ENCODE measurements at places on chromosomes 4 and X.

GRCh38 chrX:132955690-132956089, 2.7 kb downstream of the HS6ST2 start:
- DNase-seq = no peak

GRCh38 chr4:78293821-78294301, 236.7 kb downstream of the FRAS1 start:
- no peak for DNase-seq

GRCh38 chr4:1960170-1960825, 48.5 kb downstream of the NELFA start:
- no peak for DNase-seq

DNA sequence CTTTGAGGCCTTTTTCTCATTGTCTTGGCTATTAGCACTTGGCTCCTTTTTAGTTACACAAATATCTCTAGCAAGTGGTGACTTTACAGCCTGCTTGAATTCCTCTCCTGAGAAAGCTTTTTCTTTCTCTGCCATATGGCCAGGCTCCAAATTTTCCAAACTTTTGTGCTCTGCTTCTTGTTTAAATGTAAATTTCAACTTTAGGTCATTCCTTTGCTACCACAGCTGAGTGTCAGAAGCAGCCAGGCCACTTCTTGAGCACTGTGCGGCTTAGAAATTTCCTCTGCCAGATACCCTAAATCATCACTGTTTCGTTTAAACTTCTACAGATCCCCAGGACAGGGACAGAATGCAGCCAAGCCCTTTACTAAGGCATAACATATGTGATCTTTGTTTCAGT, 222.4 kb downstream of the FBXO8 start:
- DNase-seq = no peak

DNA sequence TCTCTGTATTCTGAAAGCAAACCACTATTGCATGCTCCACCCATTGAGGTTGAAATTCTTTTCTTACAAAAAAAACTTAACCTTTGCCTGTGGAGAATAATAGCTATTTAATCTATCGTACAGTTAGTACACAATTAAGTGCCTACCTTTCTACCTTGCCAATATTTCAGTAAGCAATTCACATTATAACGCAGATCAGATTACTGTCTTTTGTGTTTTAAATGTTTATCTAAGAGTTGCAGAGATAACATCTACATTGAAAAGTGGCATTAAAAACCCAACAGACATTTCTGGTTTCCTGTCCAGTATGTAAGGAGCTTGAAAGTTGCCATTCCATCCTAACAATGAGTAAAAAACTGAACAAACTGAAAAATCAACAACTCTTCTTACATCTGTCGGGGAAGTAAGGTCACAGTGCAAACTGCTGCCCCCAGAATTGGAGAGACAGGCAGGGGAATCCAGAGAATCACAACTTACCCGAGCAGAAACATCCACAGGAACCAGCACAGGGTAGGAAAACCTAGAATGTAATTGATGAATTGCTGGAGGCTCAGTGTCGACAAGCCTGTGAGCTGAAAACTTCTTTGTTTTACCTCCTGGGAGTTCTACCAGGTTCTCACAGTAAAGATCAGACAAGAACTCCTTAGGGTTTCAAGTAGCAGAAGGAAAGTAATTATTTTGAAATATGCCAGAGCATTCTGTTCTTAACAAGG, 27.3 kb upstream of the ACSL4 start:
- DNase-seq = no peak

DNA sequence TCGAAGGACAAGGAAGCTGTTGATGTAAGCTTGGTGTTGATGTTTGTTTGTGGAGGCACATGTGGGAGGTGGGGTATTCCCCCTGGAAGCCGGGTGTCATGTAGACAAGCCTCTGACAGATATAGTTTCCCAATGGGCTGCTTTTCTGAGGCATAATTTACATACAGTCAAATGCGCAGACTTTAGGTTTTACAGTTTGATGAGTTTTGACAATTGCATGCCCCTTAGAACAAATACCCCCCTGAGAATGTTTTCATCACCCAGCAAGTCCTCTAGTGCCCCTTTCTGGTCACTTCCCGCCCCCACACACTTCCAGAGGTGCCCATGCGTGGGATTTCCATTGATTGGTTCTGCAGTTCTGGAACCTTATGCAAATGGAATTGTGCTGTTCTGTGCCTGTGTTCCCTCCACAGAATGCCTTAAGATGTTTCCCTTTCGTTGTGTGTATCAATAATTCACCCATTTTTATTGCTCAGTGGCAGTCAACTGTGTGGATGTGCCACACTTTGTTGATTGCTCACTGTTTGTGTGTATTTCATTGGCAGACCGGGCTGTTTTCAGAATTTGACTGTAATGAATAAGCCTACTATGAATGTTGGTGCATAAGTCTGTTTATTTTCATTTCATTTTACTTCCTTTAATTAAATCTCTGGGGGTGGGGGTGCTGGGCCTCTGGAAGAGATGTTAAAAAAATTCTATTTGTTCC, 8.5 kb downstream of the EVC start:
- no peak for DNase-seq

DNA sequence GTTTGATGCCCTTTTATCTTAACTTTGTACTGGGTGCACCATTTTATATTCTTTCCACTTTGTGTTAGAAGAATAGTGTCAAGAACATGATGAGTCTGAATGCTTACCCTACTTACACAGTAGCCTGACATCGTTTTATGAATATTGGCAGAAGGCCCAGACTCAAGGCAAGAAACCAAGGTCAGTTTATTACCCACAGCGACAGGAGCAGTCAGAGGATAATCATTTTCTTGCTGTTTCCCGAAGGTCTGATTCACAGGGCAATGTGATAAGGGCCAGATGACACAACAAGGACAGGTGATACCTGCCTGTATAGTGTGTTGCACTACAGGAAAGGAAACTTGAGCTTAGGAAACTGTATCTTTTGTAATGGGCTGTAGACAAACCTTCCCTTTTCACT, 417.4 kb downstream of the SPOCK3 start:
- DNase-seq = no peak

GRCh38 chrX:129842510-129843208, 1.0 kb downstream of the ZDHHC9 start:
- no peak for DNase-seq

- no peak for DNase-seq
Measured at GRCh38 chr4:111454961-111455360, 690.3 kb upstream of the FAM241A start.

DNA sequence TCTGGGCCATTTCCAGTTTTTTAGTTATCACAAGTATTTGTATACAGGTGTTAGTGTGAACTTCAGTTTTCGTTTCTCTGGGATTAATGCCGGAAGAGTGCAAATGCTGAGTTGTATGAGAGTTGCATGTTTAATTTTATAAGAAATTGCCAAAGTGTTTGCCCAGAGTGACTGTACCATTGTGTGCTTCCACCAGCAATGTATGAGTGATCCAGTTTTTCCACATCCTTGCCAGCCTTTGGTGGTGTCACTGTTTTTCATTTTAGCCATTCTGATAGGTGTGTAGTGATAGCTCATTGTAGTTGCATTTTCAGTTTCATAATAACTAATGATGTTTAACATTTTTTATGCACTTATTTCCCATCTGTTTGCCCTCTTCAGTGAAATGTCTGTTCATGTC, 18.4 kb downstream of the PLS3 start:
- DNase-seq = no peak

- no peak for DNase-seq
Measured at GRCh38 chr4:89000382-89000781, 56.6 kb downstream of the FAM13A start.

- DNase-seq = no peak
Measured at GRCh38 chr4:19650903-19651864, 600.5 kb upstream of the SLIT2 start.

DNA sequence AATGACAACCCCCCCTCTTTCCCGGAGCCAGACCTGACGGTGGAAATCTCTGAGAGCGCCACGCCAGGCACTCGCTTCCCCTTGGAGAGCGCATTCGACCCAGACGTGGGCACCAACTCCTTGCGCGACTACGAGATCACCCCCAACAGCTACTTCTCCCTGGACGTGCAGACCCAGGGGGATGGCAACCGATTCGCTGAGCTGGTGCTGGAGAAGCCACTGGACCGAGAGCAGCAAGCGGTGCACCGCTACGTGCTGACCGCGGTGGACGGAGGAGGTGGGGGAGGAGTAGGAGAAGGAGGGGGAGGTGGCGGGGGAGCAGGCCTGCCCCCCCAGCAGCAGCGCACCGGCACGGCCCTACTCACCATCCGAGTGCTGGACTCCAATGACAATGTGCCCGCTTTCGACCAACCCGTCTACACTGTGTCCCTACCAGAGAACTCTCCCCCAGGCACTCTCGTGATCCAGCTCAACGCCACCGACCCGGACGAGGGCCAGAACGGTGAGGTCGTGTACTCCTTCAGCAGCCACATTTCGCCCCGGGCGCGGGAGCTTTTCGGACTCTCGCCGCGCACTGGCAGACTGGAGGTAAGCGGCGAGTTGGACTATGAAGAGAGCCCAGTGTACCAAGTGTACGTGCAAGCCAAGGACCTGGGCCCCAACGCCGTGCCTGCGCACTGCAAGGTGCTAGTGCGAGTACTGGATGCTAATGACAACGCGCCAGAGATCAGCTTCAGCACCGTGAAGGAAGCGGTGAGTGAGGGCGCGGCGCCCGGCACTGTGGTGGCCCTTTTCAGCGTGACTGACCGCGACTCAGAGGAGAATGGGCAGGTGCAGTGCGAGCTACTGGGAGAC, 1.6 kb downstream of the PCDH10 start:
- no peak for DNase-seq

DNA sequence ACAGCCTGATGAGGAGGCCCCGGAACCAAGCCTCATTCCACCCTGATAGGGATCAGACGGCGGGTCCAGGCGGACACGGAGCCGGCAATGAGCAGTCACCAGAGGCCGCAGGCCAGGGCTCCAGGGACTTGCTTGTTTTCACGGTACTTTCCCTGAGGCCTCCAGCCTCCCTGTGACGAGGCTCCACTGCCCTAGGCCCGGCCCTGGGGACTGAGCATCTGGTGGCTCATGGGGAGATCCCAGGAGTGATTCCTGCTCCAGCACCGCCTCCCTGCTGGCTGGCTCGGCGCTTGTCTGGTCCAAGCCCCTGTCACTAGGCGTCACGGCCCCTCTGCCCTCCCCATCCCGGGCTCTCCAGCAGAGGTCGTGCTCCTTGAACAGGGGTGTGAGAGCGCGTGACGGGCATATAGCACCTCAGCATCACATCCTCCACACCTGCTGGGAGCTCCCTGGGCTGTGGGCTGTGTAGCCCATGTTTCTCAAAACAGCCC, 14.1 kb downstream of the HTRA3 start:
- DNase-seq = no peak

DNA sequence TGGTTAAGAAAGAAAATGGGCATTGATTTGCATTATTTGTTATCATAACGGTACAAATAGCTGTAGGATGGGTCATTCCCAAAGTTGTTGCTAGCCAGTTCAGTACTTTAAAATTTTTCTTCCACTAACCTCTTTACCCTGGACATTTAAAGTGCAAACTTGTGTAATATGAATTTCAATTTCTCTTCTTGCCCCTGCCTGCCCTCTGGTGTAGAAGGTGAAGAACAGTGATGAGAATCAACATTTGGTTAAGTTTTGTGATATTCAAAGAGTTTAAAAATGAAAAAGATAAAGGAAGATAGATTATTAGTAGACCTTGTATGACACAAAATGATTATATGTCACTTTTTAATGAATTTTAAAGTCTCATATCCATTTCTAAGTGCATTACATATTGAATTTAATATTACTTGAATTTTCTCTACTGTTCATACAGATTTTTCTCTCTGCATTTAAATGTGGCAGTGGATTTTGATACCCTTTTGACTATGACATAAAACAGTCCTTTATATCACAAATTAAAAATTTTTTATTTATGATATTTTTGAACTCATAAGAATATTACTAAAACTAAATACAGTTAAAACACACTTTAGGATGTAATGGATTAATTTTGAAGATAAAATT, 337.7 kb downstream of the BMPR1B start:
- DNase-seq = no peak

DNA sequence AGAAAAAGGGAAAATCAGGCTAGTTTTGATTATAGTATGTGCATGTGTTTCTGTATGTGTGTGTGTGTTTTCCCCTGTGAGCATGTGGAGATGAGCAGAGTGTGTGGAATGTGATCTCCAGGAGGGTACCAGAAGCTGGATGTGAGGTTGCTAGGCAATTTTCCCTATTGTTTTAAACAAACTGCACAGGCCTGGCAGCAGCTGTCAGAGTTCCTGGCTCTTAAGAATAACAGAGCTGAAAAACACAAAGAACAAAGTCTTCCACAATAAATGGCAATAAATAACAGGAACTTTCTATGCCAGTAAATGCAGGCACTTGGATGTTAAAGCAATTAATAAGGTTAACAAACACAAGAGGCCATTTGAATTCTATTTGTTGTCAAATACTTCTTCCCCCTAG, 344.6 kb upstream of the CTSO start:
- DNase-seq = no peak

DNA sequence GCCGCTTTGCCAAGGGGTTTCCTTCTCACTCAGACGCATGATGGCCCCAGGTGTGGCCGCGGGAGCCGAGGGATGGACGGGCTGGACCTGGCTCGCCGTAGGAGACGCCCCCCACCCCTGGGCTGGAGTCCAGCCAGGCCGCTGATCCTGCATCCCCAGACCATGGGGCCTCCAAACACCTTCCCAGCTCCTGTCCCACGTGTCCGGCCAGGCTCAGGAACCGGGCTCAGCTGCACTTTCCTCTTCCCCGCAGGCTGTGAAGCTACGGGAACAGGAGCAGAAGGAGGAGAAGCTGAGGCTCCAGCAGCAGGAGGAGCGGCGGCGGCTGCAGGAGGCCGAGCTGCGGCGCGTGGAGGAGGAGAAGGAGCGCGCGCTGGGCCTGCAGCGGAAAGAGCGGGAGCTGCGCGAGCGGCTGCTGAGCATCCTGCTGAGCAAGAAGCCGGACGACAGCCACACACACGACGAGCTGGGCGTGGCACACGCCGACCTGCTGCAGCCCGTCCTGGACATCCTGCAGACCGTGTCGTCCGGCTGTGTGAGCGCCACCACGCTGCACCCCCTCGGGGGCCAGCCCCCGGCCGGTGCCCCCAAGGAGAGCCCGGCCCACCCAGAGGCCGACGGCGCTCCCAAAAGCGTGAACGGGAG, 9.1 kb downstream of the AKAP17A start:
- DNase-seq = no peak

GRCh38 chr4:183700407-183700806, 41.3 kb downstream of the TRAPPC11 start:
- no peak for DNase-seq

DNA sequence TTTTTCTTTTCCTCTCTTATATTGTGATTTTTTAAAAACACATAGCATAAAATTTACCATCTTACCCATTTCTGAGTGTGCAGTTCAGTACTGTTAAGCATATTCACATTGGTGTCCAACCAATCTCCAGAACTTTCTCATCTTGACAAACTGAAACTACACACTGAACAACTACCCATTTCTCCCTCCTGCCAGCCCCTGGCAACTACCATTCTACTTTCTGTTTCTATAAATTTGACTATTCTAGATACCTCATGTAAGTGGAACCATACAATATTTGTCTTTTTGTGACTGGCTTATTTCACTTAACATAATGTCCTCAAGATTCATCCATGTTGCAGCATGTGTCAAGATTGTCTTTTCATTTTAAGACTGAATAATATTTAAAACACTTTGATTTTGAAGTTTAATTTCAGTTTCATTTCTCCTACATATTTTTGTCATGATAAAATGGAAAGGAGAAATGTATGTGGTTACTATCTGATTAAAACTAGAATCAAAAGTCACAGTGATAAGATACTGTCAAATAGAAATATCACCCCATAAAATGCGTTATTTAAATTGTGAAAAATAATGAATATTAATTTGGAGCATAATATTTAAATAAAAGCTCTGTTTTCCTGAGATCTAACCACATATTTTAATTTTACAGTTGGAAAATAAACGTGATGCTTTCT, 122.8 kb downstream of the DIPK2B start:
- no peak for DNase-seq

Data from T-helper 1 cell (primary cell).